ENCODE measurements at places on chromosomes 3 and 15.

- DNase-seq: peak; percentile 55
Observed at GRCh38 chr3:71087143-71088018, 496.1 kb downstream of the FOXP1 start.

- no peak for DNase-seq
Observed at GRCh38 chr3:179882292-179882691, 154.4 kb downstream of the PEX5L start.

DNA sequence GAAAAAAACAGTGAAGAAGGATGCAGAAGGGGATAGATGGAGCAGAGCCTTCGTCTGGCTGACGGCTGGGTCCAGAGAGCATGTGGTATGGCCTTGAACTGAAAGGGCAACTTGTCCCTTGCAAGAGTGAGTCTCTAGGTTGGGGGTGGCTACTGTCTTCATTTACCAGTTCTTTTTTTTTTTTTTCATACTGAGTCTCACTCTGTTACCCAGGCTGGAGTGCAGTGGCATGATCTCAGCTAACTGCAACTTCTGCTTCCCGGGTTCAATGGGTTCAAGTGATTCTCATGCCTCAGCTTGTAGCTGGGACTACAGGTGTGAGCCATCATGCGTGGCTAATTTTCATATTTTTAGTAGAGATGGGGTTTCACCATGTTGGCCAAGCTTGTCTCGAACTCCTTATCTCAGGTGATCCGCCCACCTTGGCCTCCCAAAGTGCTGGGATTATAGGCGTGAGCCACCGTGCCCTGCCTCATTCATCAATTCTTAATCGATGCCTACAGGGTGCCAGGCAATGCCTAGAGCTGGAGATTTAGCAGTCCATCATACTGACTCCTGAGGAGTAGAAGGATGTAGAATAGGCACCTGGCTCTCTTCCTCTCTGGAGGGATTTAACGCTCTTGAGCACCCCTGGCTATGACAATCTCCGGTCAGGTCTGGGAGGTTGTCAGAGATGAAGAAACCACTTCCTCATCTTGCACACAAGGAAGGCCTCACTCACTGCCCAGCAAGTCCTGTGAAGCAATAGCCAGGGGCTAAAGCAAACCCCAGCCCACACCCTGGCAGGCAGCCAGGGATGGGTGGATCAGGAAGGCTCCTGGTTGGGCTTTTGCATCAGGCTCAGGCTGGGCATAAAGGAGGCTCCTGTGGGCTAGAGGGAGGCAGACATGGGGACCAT, at the start of gene CAMP:
Gene CAMP, plus strand, starts transcription at position 880 of the 898 bp plus-strand sequence. Its CDS starts 17 bp downstream, at position 897.
- peak; percentile 78 for DNase-seq

- peak; percentile 14 for DNase-seq
Observed at GRCh38 chr15:35134299-35134698, 49.2 kb upstream of the NANOGP8 start.

DNA sequence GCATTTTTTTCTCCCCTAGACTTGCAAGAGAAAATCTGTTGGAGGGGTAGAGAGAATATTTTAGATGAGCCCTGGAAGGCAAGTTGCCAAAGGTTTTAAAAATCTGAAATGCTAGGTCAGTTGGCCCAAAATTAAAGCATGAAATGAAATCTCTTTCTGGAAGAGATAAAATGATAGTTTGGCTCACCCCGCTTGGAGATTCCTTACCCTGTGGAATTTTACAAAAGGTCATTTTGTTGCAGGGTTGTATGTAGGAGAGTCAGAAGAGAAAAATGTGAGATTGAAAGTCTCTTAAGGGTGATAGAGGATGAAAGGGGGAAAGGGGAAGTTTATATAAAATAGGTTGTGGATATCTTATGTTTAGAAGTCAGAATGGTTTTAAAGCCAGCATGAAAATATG, 277.8 kb downstream of the CD47 start:
- DNase-seq: peak; percentile 34

DNA sequence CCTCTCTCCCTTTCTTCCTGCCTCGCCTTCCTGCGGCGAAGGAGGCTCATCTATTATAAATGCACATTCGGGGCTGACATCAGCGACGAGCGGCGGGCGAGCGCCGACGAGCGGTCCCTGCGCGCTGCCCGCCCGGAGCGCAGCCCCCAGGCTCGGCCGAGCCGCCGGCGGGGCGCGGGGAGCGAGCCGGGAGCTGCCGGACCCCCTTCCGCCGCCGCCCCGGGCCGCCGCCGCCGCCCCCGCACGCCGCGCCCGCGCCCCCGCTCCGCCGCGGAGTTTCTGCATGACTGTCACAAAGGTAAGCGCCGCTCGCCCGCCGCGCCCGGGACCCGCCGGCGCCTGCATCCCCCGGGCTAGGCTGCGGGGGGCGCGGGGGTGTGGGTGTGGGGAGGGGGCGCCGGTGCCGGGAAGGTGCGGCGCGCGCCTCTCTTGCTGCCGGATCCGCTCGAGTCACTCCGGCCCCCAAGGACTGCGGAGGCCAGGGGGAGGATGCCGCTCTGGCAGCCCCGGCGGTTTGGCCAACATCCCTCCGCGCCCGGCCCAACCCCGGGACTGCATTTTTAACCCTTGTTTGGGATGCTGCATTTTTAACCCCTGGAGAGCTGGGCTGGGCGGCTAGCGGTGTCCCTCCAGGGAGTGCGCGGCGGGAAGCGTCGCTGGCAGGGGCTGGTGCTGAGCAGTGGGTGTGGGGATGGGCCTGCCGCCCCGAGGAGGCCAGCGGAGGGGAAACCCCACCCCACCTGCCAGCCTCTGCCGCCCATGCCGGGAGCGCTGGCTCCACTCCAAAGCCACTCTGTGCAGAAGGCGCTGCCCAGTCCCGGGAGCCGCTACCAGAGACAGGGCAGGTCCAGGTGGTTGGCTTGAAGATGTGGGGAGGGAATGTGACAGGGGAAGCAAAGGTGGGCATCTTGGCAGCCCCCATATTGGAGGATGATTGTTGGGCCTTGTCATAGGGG, at the start of gene CORO2B:
Gene CORO2B, plus strand, starts transcription at position 14 of the 956 bp plus-strand sequence. Its CDS starts 270 bp downstream, at position 284.
- no peak for DNase-seq

DNA sequence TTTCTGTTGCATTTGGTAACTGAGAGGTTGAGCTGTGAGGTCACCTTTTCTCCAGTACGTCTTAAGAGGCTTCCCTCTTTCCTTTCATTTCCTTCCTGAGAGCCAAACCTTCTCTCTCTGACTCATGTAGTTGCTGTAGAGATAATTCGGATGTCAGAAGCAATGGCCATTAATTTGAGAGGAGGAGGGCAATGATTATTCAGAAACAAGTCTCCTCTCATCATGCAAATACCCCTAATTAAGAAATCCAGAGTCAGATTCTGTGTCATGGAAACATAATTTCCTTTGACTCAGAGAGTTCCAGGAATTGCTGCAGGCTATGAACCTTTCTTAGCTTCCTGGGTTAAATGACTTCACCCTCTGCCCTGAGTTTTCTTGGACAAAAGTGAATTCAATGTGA, 59.0 kb upstream of the GSK3B start:
- peak; percentile 81 for DNase-seq

GRCh38 chr15:50773389-50773788, 7.9 kb upstream of the SPPL2A start:
- no peak for DNase-seq

DNA sequence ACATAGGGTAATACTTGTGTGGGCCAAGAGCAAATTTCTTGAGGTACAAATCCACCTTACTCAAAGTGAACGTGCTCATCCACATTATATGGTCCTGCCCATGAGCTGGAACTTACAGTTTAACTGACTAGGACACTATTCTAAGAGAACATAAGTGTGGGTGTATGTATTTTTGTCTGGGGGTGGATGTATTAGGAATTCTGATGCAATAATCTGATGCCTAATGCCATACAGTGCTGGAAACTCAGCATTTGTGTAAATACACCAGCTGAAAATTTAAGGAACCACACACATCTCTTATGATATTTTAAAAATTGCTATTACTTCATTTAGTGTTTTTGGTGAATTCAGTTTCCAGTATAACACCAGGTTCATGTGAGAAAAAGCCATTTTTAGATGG, 1350.7 kb downstream of the ZPLD1 start:
- DNase-seq: no peak

- no peak for DNase-seq
Observed at GRCh38 chr3:49016414-49017228, 1.8 kb downstream of the DALRD3 start.

DNA sequence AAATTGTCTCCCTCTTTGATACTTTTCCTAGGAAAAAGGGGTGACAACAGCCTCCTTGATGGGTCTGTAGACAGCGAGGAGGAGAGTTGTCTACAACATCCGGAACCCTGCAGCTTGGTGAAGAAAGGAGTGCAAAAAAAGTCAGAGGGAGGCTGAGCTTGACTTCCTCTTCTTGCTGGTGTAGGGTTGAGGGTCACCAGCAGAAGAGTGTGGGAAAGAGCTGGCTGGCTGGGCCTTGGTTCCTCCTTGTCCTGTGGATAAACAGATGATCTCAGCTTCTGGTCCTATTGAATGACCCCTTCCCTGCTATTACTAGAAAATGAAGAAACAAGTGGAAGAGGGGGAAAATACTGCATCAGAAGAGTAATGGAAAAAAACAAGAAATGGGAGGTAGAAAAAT, 20.4 kb downstream of the SLC7A14 start:
- DNase-seq: no peak

GRCh38 chr15:92971081-92971480, 71.0 kb downstream of the CHD2 start:
- DNase-seq: no peak

- peak; percentile 60 for DNase-seq
Observed at GRCh38 chr3:159616234-159616825, 372.3 kb upstream of the IL12A start.

- peak; percentile 12 for DNase-seq
Observed at GRCh38 chr3:152942366-152942765, 107.4 kb downstream of the P2RY1 start.

DNA sequence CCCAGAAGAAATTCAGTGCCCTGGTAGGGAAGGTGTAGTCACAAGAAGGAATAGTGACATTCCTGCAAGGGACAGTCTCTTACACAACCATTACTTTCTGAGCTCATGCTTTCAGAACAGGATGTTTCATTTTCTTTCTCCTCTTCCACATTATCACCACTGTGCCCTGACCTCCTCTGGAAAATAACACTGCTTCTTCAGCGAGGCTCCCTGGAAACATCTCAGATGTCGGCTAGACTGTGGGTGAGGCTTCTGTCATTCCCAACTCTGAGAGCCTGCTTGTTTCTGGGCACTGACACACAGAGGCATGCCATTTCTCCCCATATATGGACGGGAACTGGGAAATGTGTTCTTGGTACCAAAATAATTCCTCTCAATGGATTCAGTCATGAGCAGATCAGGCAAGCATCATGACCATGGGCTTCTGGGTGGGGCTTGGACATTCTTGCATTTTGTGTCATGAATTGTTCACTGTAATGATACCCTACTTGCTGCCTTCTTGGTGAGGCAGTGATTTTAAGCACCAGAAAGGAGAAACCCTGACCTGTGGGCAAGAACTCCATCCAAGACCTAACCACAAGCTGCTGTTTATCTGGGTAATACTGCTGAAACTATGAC, 14.3 kb upstream of the TNFAIP8L3 start:
- DNase-seq: peak; percentile 44

GRCh38 chr15:48334260-48334659, 3.0 kb downstream of the DUT start:
- no peak for DNase-seq

GRCh38 chr15:51866751-51867150, 37.3 kb downstream of the TMOD3 start:
- DNase-seq: no peak
